ENCODE measurements at places on chromosomes 11 and 22.

- no peaks in the 10 kb centered on the region for H3K27me3 ChIP-seq
- H3K27ac ChIP-seq, result no peak overlapping the region
- H3K4me3 ChIP-seq, result no peak overlapping the region
- H3K36me3 ChIP-seq, result no peaks in the 10 kb centered on the region
These were observed 471.0 kb downstream of the INSC start for GRCh38 chr11:15585602-15586331.

DNA sequence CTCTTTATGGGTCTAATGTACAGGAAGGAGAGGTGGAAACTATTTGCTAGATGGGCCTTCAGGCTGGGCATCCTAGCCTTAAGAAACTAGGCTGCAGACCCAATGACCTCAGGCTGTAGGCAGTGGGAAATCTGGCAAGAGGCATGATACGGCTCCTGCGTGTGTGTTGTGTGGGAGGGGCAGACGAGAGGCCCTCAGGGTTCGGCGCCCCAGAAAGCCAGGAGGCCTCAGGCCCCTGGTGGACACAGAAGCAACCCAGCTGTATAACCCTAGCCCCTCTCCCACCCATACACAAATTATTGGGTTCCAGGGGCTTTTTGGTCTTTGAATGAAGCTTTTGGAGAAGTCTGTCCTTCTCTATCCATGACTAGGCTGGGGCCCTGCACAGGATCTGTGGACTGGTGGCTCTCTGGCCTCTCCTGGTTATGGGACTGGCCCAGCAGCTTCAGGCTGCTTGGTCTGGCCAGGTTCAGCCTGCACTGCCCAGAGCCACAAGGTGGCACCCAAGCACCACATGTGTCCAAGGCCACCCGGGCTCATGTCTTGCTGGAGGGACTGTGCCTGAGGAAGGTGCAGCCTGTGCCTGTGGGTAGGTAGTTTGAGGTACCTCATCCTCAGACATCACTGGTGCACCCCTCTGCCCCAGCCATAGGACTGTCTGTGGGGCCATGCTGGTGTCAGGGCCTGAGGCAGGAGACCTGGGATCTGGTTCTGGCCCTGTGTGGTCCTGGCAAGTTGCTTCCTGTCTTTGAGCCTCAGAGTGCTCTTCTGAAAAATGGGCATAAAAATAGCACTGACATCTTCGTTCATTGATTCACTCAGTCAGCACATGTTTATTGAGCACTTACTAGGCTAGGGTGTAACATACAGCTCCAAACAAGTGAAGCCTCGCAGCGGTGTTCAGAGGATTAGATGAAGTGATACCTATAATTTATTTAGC, 87.5 kb downstream of the RRM1 start:
- no peak for DNase-seq
- no peaks in the 10 kb centered on the region for H3K4me1 ChIP-seq
- H3K4me3 ChIP-seq, result no peak overlapping the region
- H3K27me3 ChIP-seq, result no peaks in the 10 kb centered on the region
- no peak overlapping the region for H3K27ac ChIP-seq
- no peaks in the 10 kb centered on the region for H3K36me3 ChIP-seq

GRCh38 chr22:46587492-46588278, 32.5 kb upstream of the GRAMD4 start:
- H3K36me3 ChIP-seq, result no peaks in the 10 kb centered on the region
- H3K4me1 ChIP-seq, result peaks cover 7% of the 10 kb centered on the region
- H3K4me3 ChIP-seq, result no peak overlapping the region
- DNase-seq, result no peak
- no peak overlapping the region for H3K27ac ChIP-seq

DNA sequence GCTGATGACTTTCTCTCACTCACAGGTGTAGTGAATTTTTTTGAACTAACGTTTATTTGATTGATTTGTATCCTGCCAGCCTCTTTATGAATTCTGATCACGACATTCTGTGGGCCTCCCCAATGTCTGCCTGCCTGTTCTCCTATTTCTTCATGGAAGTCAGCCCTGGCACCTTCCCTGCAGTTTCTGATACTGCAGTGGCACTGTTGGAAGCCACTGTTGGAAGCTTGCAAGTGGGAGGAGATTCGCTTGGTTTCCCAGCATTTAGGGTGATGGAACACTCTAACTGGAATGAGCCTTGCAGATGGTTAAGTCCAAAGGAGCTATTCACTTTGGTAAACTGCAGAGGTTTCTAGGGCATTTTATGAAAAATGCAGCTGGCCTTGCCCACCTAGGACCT, 1.3 kb upstream of the THY1 start:
- H3K36me3 ChIP-seq, result no peaks in the 10 kb centered on the region
- H3K4me3 ChIP-seq, result no peak overlapping the region
- DNase-seq, result no peak
- peaks cover 8% of the 10 kb centered on the region for H3K4me1 ChIP-seq

DNA sequence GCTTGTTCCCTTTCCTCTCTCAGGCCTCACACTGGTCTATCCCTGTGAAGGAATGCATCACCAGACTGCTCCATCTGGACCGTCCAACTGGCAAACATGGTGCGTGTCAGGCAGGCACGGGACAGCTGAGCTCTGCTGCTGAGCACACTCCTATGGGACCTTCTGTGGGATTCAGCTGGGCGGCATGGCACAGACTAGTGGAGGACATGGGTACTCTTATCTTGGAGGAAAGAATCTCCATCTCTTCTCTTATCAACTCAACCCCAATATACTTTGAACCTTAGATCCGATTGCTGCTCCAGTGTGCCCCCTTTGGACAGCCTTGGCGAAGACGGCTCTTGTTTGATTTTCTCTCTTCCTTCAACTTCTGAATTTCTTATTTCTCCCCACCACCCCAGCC, 593.6 kb downstream of the ETS1 start:
- H3K36me3 ChIP-seq, result no peaks in the 10 kb centered on the region
- no peak for DNase-seq
- no peaks in the 10 kb centered on the region for H3K27me3 ChIP-seq
- no peaks in the 10 kb centered on the region for H3K4me1 ChIP-seq

DNA sequence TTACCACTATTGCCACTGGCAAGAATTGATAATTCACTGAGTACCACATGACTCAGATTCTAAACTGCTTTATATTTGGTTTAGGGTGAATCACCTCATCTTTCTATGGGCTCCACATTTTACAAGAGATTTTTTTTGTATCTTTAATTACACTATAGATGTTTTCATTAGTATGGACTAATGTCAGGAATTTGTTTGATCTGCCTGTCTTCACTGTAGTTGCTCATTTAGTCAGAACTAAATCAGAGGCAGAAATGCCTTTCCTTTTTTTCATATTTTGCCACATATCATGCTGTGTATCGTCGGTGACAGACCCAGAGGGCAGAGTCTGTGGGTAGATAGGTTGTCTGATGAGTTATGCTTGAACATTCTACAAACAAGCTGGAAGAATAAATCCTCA, 524.1 kb downstream of the METTL15 start:
- no peaks in the 10 kb centered on the region for H3K27me3 ChIP-seq
- H3K4me3 ChIP-seq, result no peak overlapping the region
- no peaks in the 10 kb centered on the region for H3K36me3 ChIP-seq
- H3K4me1 ChIP-seq, result no peaks in the 10 kb centered on the region

- H3K36me3 ChIP-seq, result no peaks in the 10 kb centered on the region
- no peak overlapping the region for H3K27ac ChIP-seq
- no peaks in the 10 kb centered on the region for H3K4me1 ChIP-seq
These were observed 9.6 kb downstream of the POU2F3 start for GRCh38 chr11:120249279-120250262.

GRCh38 chr22:29344137-29344536, 28.6 kb upstream of the RASL10A start:
- peaks cover 60% of the 10 kb centered on the region for H3K4me1 ChIP-seq
- H3K4me3 ChIP-seq, result no peak overlapping the region
- peak overlapping the region; percentile 74 for H3K27ac ChIP-seq
- no peaks in the 10 kb centered on the region for H3K36me3 ChIP-seq

GRCh38 chr11:8059571-8060011, 21.4 kb upstream of the TUB start:
- H3K27ac ChIP-seq, result no peak overlapping the region
- H3K4me3 ChIP-seq, result no peak overlapping the region
- H3K27me3 ChIP-seq, result no peaks in the 10 kb centered on the region
- no peaks in the 10 kb centered on the region for H3K4me1 ChIP-seq

DNA sequence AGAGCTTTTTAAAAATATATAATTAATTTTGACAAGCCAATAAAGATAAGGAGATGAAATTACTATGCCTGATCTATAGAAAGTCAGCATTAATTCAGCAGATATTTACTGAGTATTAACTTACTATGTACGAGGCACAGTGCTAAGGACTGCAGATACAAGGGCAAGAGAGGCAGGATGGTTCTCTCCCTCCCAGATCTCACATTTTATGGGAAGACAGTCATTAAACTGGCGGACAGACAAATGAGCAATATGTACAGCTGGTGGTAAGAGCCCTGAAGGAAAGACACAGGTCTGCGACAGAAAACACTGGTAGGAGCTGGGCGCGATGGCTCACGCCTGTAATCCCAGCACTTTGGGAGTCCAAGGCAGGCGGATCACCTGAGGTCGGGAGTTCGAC, 36.8 kb downstream of the MCHR1 start:
- no peaks in the 10 kb centered on the region for H3K27me3 ChIP-seq
- no peaks in the 10 kb centered on the region for H3K4me1 ChIP-seq
- H3K4me3 ChIP-seq, result no peak overlapping the region
- no peak for DNase-seq

DNA sequence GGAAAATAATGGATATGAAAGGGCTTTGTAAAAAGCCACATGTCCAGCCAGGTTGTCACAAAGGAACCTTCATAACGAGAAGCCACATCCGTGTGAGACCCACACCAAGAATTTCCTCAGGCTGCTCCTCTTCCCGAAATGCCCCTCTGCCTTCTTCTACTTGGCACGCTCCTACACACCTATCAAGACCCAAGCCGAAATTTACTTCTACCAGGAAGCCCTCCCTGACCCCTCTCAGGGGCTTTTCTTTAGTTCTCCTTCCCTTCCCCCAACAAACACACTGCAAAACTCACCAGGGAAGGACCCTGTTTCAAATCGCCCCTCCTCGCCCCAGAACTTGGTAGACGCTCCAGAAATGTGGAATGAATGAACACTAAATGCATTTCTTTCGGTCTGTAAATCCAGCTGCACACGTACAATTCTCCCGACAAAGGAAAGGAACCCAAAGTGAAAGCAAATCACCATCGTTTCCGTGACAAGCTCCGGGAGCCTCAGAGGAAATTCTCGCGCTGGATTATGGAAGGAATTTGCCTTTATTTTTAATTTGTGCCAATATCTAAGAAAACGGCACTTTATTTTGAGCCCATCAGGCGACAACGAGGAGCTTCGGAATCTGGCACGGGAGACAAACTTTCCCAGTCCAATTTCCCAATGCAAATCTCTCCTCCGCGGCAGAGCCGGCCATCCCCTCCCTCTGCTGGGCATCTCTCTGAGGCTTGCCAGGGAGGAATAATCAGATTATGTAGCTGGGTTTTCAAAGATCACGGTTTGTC, 13.2 kb upstream of the SHISAL1 start:
- H3K4me1 ChIP-seq, result peaks cover 3% of the 10 kb centered on the region
- no peak for DNase-seq
- no peak overlapping the region for H3K27ac ChIP-seq
- H3K36me3 ChIP-seq, result no peaks in the 10 kb centered on the region

- H3K4me3 ChIP-seq, result no peak overlapping the region
- H3K27me3 ChIP-seq, result no peaks in the 10 kb centered on the region
- no peak for DNase-seq
- no peaks in the 10 kb centered on the region for H3K36me3 ChIP-seq
- peak overlapping the region; percentile 18 for H3K27ac ChIP-seq
These were observed 4.8 kb upstream of the CD248 start for GRCh38 chr11:66321606-66322005.

DNA sequence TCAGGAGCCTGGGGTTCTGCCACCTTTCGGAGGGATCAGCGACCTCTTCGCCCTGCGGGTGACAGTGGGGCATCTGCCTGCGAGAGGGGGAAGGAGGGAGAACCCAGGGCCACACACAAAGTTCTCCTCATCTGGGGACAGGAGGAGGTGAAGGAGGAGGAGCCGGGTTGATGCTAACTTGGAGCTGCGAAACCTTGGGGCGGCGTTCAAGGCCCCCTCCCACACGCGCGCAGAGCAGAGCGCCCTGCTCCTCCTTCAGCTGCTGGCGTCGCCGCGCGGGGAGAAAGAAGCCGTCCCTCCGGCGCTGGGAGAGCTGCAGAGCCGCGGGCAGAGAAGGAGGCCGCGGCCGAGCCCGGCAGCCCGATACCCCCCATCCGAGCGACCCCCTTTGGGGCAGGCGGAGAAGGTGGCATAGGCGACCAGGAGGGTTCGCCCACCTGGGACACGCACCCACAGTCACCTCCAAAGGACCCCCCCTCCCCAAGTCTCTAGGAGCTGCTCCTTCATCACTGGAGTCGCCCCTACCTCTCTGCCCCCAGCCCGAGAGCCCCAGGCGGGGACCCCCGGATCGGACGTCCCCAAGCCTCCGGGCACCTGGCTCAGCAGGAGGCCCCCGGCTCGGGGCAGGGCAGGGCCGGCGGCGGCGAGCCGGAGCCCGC, at the start of gene RASD2:
RASD2 (plus strand) TSS at position 237 of the 659 bp plus-strand sequence. CDS start 5,979 bp downstream, outside the sequence.
- H3K4me3 ChIP-seq, result peak within 1 kb of the TSS; percentile 74
- no peaks in the 10 kb centered on the region for H3K36me3 ChIP-seq
- peak within 1 kb of the TSS; percentile 85 for H3K27ac ChIP-seq
- no peaks in the 10 kb centered on the region for H3K27me3 ChIP-seq
- peaks cover 32% of the 10 kb centered on the region for H3K4me1 ChIP-seq
- DNase-seq, result peak; percentile 42

DNA sequence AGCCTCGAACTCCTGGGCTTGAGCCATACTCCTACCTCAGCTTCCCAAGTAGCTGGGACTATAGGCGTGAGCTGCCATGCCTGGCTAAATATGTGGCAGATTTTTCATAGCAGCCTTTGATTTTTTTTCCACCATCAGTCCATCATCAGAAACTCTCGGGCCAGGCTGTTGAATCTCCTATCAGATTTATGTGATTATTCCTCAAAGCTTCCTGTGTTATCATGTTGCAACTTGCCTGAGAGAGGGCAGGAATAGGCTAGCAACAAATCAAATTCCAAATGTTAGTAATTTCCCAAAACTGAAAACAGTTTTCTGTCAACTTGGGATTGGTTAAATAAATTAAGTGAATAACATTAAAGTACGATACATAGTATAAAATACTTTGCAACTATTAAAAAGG, 3.4 kb downstream of the LRRC51 start:
- no peak overlapping the region for H3K4me3 ChIP-seq
- H3K27me3 ChIP-seq, result no peaks in the 10 kb centered on the region

DNA sequence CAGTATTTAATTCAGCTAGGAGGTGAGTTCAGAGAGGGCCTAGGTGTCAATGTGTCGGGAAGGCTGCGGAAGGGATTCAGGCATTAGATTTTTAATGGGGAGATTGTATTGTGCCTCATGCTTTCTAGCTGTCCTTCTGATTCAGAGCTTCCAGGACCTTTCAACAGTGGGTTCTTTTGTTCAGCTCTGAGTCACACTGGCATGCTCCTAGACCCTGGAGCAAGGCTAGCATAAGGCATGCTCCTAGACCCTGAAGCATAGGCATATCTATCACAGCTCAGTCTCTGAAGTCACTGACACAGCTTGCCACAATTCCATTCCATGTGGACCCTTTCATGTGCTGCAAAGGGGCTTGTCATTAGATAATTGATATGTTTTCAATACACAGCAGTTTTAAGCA, 396.9 kb downstream of the RAB38 start:
- no peak overlapping the region for H3K27ac ChIP-seq
- H3K36me3 ChIP-seq, result no peaks in the 10 kb centered on the region
- no peak overlapping the region for H3K4me3 ChIP-seq
- peaks cover 9% of the 10 kb centered on the region for H3K4me1 ChIP-seq

- H3K27ac ChIP-seq, result no peak overlapping the region
- no peaks in the 10 kb centered on the region for H3K27me3 ChIP-seq
- H3K36me3 ChIP-seq, result no peaks in the 10 kb centered on the region
These were observed 13.5 kb downstream of the CHKA start for GRCh38 chr11:68107689-68108088.

Data from gastrocnemius medialis (tissue), 4 donors.